IMR-90 (cell line): ENCODE measurements at places on chromosomes 6 and 20. TPM values are rescaled to one million over a fixed set of nuclear protein-coding genes. Genes with fewer than 3 reads are reported as not detected.
A peak's percentile ranks its signal among the peaks of the same experiment; 100 is the strongest.

GRCh38 chr20:57934007-57934805, 224.4 kb upstream of the PMEPA1 start:
- no peaks in the 10 kb centered on the region for H3K27me3 ChIP-seq
- H3K27ac ChIP-seq = no peak overlapping the region
- no peaks in the 10 kb centered on the region for H3K36me3 ChIP-seq
- no peaks in the 10 kb centered on the region for H3K4me1 ChIP-seq

DNA sequence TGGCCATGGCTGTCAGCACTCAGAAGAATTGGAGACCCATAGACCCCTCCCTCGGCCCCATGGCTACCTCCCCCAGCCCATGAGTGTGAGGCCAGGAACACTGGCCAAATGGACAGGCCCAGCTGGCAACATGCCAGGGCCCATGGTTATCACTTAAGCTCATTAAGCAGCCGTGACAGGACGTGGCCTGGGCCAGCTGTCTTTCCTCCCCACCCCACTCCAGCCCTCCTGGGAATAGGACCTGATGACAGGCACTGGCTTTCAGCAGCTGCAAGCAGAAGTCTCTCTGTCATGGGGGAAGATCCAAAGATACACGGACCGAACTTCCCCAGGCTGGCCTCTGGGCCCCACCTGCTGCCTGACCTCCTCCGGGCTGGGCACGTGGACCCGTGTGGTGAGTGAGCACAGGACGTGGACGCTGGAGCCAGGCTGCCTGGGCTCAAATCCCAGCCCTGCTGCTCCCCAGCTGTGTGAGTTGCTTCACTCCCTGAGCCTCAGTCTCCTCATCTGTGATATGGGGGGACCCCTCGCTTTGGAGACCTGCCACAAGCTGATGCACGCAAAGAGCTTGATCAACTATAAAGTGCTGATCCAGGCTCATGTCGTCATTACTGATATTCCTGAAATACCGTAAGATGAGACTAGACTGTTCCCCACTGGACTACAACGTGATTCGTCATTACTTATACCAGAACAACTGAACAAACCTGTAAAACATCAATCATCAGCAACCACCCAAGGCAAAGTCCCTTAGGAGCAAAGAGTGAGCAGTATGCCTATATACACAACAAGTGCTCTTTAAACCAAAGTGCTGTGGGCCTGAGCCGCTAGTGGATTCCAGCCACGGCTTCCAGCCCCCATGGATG, 22.0 kb upstream of the VSTM2L start:
- no peaks in the 10 kb centered on the region for H3K36me3 ChIP-seq
- no peak overlapping the region for H3K4me3 ChIP-seq
- H3K27me3 ChIP-seq = peaks cover 22% of the 10 kb centered on the region
- H3K4me1 ChIP-seq = no peaks in the 10 kb centered on the region
- DNase-seq = no peak

- no peak overlapping the region for H3K4me3 ChIP-seq
- H3K36me3 ChIP-seq = no peaks in the 10 kb centered on the region
- no peak overlapping the region for H3K27ac ChIP-seq
- peaks cover 2% of the 10 kb centered on the region for H3K4me1 ChIP-seq
These were observed 249.0 kb upstream of the KCNG1 start for GRCh38 chr20:51271931-51272330.

DNA sequence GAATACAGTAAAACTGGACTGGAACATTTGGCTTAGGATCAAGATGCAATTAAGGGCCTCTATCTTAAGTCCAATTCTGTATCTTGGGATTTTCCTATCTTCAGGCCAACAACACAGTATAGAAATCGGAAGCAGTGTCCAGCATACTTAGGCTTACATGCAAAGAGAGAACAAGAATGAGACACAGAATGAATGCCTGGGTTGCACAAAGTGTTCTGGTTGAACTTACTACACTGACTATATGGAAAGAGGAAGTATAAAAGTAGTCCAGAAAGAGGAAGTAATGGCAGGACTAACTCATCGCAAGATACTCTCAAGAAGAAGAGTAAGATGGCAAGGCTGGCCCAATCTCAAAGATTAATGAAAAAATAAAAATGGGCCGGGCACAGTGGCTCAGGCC, 87.6 kb downstream of the BTBD9 start:
- no peak overlapping the region for H3K27ac ChIP-seq
- peaks cover 2% of the 10 kb centered on the region; the same call in 1 of the 2 replicates for H3K4me1 ChIP-seq
- no peaks in the 10 kb centered on the region for H3K27me3 ChIP-seq
- no peak overlapping the region for H3K4me3 ChIP-seq
- peaks cover under 1% of the 10 kb centered on the region; the same call in 1 of the 2 replicates for H3K36me3 ChIP-seq
- DNase-seq = no peak

ITPA gene
- polyA plus RNA-seq = 49.0 and 52.6 TPM in 2 replicates

DLK2 gene
- 2.8 and 3.0 TPM in 2 replicates for polyA plus RNA-seq

DNA sequence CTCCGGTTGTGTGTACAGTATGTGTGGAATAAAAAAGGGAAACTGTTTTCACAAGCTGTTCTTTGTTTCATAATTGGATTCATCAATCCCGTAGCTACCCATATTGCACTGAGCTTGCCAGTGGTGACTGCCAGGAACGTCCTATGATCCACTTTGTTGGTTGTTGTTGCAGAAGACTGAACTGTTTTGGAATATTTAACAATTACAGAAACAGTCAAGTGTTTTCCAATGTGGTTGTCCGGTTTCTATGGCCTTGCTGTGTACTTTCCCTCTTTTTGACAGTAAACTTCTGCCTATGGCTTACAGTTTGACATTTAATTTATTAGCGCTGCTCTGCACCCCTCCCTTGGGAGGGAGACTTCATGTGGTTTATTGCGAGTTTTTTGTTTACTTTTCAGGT, 141.2 kb downstream of the DTNBP1 start:
- no peak for DNase-seq
- H3K27ac ChIP-seq = no peak overlapping the region
- H3K36me3 ChIP-seq = peaks cover 64% of the 10 kb centered on the region
- no peaks in the 10 kb centered on the region for H3K27me3 ChIP-seq

NRSN1 gene
- not detected in 2 replicates for polyA plus RNA-seq

BEND6 gene
- 4.0 and 4.1 TPM in 2 replicates for polyA plus RNA-seq

DNA sequence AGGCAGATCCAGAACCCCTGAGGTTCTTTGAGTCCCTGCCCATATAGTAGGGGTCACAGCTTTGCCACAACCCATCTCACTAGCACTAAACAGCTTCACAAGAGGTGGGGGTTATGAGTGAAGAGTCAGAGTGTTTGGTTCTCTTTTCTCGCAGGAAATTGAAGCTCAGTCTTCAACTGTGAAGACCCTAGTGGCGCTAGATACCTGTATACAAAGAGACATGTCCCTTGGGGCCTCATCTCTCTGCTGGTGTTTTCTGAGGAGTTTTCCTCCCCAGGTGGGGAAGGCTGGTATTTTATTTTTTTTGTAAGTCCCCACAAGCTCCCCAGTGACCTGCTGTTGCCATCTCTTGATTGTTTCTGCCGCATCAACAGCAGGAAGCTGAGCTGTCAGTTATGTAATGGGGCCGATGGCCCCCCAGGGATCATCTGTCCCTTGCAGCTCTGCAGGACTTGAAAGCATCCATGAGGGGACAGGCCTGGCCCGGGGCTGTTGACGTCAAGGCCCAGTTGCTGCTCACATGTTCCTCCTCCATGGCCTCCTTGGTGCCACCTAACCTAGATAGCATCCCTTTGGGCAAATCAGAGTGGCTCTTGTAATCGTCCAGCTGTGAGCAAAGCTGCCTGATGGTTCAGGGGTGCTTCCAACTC, 23.1 kb downstream of the STK35 start:
- 0 out of 2 replicates have a peak, but pooled peaks cover 2% of the 10 kb centered on the region for H3K36me3 ChIP-seq
- DNase-seq = no peak
- H3K27ac ChIP-seq = no peak overlapping the region
- H3K27me3 ChIP-seq = no peaks in the 10 kb centered on the region
- H3K4me1 ChIP-seq = peaks cover 2% of the 10 kb centered on the region
- H3K4me3 ChIP-seq = no peak overlapping the region

GRCh38 chr6:11229655-11230046, 2.8 kb downstream of the NEDD9 start:
- no peaks in the 10 kb centered on the region for H3K27me3 ChIP-seq
- peak overlapping the region; percentile 30; the same call in 1 of the 2 replicates for H3K4me3 ChIP-seq
- H3K4me1 ChIP-seq = peaks cover 12% of the 10 kb centered on the region
- H3K27ac ChIP-seq = no peak overlapping the region; the same call in 1 of the 2 replicates
- no peak for DNase-seq
- no peaks in the 10 kb centered on the region; the same call in 1 of the 2 replicates for H3K36me3 ChIP-seq

NR2E1 gene
- polyA plus RNA-seq = not detected in 2 replicates

DNA sequence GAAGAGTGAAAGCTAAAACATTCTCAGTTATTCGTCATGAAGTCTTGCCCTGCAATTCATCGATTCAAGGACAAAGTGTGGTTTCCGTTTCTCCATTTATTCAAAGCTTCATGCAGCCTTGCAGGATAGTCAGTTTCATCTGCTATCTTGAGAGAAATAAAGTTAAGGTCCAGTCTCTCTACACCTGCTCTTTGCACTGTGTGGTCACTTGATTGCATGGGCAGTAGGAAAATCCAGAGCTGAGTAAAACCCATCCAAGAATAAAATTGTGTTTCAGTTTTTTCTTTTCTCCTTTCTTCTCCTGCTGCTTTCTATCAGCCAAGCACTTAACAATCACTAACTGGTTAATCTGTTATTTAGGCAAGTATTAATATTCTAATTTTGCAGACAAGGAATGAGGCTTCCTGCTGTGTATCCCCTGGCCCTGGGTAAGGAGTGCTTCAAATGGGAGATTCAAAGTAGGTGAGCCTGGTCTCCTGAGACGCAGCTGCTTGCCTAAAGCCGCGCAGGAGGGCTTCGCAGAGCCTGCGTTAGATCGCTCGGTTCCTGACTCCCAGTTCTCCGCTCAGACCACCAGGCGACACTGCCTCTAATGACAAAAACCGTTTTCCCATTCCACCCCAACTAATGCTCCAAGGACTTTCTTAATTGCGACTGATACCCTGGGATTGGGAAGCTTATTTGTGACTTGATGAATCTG, 808.3 kb downstream of the TFAP2A start:
- H3K27me3 ChIP-seq = no peaks in the 10 kb centered on the region
- DNase-seq = no peak
- H3K4me3 ChIP-seq = no peak overlapping the region
- no peaks in the 10 kb centered on the region for H3K4me1 ChIP-seq

- no peaks in the 10 kb centered on the region for H3K4me1 ChIP-seq
- H3K27me3 ChIP-seq = no peaks in the 10 kb centered on the region; the same call in 1 of the 2 replicates
- H3K4me3 ChIP-seq = no peak overlapping the region
- no peak overlapping the region for H3K27ac ChIP-seq
- H3K36me3 ChIP-seq = no peaks in the 10 kb centered on the region
These were observed 50.2 kb upstream of the NOP56 start for GRCh38 chr20:2602046-2602735.

DNA sequence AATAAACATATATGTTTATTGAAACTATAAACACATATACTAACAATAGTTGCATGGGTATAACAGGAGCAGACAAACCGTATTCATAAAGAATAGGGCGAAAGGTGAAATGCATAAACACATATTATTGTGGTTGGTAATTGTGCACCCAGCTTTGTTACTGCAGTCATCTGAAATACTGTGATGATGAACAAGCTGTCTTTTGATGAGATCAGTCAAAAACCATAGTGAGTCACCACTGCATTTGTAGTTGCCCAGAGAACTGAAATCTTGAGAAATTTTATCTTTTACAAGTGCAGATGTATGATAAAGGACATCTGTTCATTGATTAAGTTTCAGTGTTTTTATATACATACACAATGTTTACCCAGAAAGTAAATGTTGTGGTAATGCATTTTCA, 133.7 kb downstream of the MYO6 start:
- no peaks in the 10 kb centered on the region for H3K27me3 ChIP-seq
- H3K27ac ChIP-seq = no peak overlapping the region
- H3K4me3 ChIP-seq = no peak overlapping the region
- peaks cover 2% of the 10 kb centered on the region; the same call in 1 of the 2 replicates for H3K4me1 ChIP-seq
- DNase-seq = peak; percentile 79

NHSL1 gene
- polyA plus RNA-seq = 5.6 and 6.0 TPM in 2 replicates

DNA sequence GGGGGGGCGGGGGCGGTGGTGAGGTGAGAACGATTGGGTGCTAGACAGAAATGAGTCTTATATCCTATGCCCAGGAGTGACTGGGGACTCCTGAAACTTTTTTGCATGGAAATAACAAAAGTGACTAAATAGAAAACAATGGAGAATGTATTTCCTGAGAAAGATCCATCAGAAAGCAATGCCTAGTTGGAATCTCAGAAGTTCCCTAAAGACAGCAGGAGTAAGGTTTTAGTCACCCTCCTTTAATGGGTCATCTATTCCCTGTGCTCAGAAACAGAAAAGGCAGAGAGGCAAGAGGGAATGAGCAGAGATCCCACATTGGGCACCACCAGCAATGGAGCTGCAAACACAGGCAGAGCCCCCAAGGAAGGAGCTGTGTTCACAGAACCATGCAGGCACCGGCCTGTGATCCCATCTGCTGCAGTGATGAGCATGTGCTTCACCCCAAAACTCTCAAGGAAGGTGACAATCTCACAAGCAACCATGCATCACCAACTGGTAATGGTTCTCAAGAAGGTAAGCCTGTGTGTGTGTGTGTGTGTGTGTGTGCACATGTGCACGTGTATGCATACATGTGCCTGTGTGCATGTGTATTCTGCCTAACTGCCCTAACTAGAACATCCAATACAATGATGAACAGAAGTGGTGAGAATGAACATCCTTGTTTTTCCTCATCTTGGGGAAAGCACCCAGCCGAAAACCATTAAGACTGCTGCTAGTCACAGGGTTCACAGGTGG, 168.4 kb downstream of the WDR27 start:
- no peaks in the 10 kb centered on the region for H3K27me3 ChIP-seq
- no peak for DNase-seq
- no peaks in the 10 kb centered on the region for H3K36me3 ChIP-seq
- H3K4me1 ChIP-seq = peaks cover 18% of the 10 kb centered on the region

DNA sequence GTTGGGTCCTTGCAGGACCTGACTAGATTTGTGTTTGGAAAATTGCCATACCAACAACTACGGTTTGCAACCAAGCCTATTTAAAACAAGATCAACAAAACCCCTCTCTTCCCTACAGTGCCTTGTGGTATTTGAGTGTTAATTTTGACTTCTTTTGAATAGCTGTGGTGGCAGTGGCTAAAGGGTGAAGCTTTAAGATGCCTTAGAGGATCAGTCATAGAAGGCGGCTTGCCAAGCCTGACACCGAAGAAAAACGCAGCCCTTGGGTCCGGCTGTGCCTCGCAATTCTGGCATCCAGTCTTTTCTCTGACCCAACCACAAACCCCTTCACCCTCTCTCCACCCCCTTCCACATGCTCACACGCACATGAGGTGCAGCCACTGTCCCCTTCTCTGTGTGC, 32.6 kb downstream of the BMP6 start:
- peaks cover 4% of the 10 kb centered on the region for H3K4me1 ChIP-seq
- no peak overlapping the region for H3K27ac ChIP-seq
- H3K36me3 ChIP-seq = no peaks in the 10 kb centered on the region
- no peak overlapping the region for H3K4me3 ChIP-seq
- DNase-seq = peak; percentile 79
- H3K27me3 ChIP-seq = peaks cover 31% of the 10 kb centered on the region

GRCh38 chr6:72580281-72580940, 41.5 kb upstream of the KCNQ5 start:
- no peaks in the 10 kb centered on the region for H3K36me3 ChIP-seq
- no peaks in the 10 kb centered on the region for H3K4me1 ChIP-seq
- H3K27me3 ChIP-seq = no peaks in the 10 kb centered on the region
- no peak overlapping the region for H3K4me3 ChIP-seq
